ENCODE measurements at places on chromosomes 5 and 9. TPM values are rescaled to one million over a fixed set of nuclear protein-coding genes. Genes with fewer than 3 reads are reported as not detected.

GRCh38 chr5:16578474-16578883, 38.3 kb downstream of the RETREG1 start:
- DNase-seq: no peak
- H3K36me3 ChIP-seq: no peaks in the 10 kb centered on the region
- peaks cover 5% of the 10 kb centered on the region for H3K27me3 ChIP-seq
- no peak overlapping the region for H3K4me3 ChIP-seq
- peaks cover 17% of the 10 kb centered on the region for H3K4me1 ChIP-seq

DNA sequence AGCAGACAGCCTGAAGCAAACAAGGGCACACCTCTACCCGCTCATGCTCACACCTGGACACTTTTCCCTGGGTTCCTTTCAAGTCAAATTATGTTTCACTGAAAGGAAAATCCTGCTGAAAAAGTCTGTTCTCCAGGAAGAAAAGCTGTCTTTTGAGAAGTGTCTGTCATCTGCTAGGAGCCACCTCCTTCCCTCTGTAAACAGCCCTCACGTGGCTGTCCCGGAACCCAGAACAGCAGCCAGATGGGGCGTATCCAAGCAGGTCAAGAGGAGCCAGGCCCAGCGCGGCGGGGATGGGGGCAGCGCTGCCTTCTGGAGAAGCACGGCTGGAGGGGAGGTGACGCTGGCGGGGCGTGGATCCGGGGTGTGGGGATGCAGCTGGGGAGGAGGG, at the start of gene PNPLA7:
PNPLA7 (minus strand) TSS at position 172 of the 391 bp plus-strand sequence. CDS start 205 bp downstream, outside the sequence.
- H3K27ac ChIP-seq: no peak within 1 kb of the TSS
- H3K36me3 ChIP-seq: peaks cover 12% of the 10 kb centered on the region

DNA sequence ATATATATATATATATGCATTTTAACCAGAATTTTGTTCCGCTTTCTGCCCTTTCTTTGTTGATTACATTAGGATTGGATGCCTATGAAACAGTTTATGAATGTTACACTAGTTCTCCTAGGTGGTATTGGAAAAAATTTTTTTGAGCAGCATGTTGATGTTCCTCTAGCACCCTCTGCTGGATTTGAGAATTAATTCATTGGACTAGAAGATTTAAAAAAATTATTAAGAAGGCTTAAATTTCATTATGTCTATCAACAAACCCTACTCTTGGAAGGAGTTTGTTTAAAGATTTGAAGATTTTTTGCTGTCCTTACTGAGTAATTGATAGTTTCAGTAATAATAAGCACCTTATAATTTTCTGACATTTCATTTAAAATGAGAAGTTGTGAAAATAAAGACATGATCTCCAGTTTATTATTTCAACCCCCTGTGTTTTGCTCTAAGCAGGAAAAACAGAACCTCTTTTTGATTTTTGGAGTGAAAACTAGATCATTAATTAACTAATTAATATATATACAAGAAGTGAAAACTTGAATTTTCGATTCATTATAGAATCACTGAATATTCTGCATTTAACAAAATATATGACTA, 89.6 kb downstream of the CCDC171 start:
- no peaks in the 10 kb centered on the region for H3K4me1 ChIP-seq
- H3K27me3 ChIP-seq: no peaks in the 10 kb centered on the region
- DNase-seq: peak; percentile 82

- H3K27ac ChIP-seq: no peak overlapping the region
- no peaks in the 10 kb centered on the region for H3K4me1 ChIP-seq
- no peak for DNase-seq
- peaks cover 16% of the 10 kb centered on the region for H3K27me3 ChIP-seq
- H3K36me3 ChIP-seq: no peaks in the 10 kb centered on the region
- no peak overlapping the region for H3K4me3 ChIP-seq
These were observed 63.2 kb upstream of the FYB1 start for GRCh38 chr5:39282561-39282960.

DNA sequence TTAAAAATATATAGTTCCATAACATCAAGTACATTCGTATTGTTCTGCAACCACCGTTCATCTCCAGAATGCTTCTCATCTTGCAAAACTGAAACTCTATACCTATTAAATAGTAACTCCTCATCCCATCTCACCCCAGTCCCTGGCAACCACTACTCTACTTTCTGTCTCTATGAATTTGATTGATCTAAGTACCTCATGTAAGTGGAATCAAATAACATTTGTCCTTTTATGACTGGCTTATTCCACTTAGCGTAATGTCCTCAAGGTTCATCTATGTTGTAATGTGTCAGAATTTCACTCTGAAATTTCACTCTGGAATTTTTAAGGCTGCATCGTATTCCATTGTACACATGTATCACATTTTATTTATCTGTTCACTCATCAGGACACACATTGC, 132.1 kb upstream of the RUSC2 start:
- H3K36me3 ChIP-seq: no peaks in the 10 kb centered on the region
- H3K27ac ChIP-seq: no peak overlapping the region
- no peaks in the 10 kb centered on the region for H3K27me3 ChIP-seq
- no peak overlapping the region for H3K4me3 ChIP-seq
- no peak for DNase-seq
- no peaks in the 10 kb centered on the region for H3K4me1 ChIP-seq

GRCh38 chr5:170591054-170591453, 87.2 kb downstream of the KCNIP1 start:
- H3K4me3 ChIP-seq: no peak overlapping the region
- H3K27ac ChIP-seq: no peak overlapping the region
- no peaks in the 10 kb centered on the region for H3K4me1 ChIP-seq
- no peak for DNase-seq
- H3K27me3 ChIP-seq: peaks cover 4% of the 10 kb centered on the region

GRCh38 chr9:94703488-94704140, 22.9 kb upstream of the AOPEP start:
- H3K36me3 ChIP-seq: no peaks in the 10 kb centered on the region
- H3K4me1 ChIP-seq: peaks cover 1% of the 10 kb centered on the region

DNA sequence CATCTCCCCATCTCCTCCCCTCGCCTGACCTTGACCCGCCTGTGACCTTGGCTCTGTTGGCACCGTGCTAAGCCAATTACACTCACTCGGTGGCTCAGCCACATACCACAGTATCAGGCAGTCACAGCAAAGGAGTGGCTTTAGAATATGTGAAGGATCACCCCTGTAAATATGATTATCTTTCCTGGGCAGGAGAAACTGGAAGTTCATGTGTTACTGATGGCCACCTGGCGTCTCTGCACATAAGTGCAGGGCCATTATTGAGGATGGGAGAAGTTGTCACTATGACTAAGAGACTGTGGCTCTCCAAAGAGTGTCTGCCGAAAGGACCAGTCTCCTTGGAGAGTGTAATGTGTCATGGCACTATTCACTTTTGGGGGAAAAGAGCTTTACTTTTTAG, 116.9 kb upstream of the S1PR3 start:
- no peaks in the 10 kb centered on the region for H3K36me3 ChIP-seq
- H3K4me3 ChIP-seq: no peak overlapping the region
- no peak overlapping the region for H3K27ac ChIP-seq
- H3K4me1 ChIP-seq: no peaks in the 10 kb centered on the region

DNA sequence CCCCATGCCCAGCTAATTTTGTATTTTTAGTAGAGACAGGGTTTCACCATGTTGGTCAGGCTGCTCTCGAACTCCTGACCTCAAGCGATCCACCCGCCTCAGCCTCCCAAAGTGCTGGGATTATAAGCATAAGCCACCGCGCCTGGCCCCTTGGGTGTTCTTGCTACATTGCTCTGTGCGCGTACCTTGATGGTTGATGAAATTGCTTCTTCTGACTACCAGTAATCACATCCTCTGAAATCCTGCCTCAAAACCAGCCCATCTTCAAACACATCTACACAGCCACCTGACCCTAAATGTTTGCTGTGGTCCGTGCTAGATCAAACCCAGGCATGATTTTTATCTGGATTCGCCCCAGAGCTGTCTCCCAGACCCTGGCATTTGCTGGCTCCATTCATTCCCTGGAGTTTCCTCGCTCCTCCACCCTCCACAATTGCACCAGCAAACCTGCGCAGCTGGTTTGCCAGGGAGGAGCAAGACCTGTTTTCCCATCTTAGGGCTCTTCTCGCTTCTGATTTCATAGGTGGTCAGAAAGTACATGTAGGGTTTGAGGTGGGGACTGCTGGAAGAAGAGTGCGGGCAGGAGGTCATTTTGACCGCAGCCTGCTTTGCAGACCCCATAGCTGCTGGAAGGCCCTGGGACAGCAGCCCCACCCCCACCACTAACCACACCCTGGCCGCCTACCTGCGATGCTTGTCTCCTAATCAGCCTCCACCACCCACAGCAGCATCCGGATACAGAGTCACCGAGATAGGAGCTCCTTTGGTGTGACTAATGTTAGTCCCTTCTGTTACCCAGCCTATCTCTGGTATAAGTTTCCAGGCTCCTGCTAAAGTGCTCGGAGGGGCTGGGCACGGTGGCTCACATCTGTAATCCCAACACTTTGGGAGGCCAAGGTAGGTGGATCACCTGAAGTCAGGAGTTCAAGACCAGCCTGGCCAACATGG, 22.7 kb downstream of the SWI5 start:
- H3K27me3 ChIP-seq: no peaks in the 10 kb centered on the region
- no peaks in the 10 kb centered on the region for H3K36me3 ChIP-seq
- H3K4me1 ChIP-seq: peaks cover 16% of the 10 kb centered on the region
- no peak overlapping the region for H3K4me3 ChIP-seq

The PCDHA1 gene
- not detected for total RNA-seq

The TPPP gene
- total RNA-seq: not detected

The OR1J2 gene
- total RNA-seq: 0.29 TPM

The MTREX gene
- 73.8 TPM for total RNA-seq
